ENCODE measurements at places on chromosomes 7 and 10.

DNA sequence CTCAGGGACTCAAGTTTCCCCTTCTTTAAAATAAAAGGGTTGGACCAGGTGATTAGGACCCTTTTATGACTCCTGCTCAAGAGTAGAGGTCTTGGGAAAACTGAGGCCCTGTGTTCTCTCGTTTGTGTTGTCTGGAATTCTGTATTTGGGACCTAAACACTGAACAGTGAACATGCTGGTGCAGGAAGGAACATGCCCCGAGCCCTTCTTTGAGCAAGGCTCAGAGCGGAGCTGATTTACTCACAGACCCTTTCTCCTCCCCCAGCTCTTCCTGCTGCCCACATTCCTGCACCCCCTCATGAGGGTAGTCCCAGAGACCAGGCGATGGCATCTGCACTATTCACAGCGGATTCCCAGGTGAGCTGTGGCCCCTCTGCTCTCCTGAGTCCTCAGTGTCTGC is 14.2 kb downstream of the ZKSCAN1 start:
- DNase-seq: no peak

- DNase-seq: no peak
Observed at GRCh38 chr7:133268355-133268754, 15.5 kb downstream of the EXOC4 start.

DNA sequence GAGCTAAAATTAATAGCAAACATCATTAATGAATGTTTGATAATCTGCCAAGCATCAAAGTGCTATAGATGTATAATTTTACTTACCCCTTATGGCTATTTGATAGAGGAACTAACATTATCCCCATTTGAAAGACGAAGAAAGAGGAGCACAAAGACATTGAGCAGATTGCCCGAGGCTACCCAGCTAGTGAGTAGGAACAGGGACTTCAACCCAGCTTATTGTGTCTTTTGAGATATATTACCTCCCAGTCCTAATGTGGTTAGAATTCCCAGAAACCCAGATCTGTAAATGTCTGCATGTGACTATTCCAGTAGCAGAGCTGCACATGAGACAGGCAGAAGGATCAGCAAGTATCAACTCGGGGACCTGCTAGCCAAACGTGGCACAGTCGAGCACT is 160.1 kb upstream of the AOAH start:
- no peak for DNase-seq

DNA sequence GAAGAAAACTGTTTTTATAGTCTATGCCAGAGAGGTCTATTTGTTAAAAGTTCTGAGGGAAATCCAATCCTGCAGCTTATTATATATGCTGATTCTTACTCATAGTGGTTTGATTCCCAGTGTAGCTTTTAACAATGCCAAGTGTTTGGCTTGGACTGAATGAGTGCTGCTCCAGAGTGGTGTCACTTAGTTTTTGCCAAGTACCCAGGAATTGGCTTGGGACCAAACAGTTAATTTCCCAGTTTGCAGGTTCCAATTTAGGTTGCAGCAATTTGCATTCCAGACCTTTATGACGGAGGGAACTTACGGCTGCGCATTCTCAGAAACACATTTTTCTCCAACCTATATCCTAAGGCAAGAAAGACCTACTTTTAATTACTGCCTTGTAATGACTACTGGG is 32.4 kb downstream of the NSUN6 start:
- DNase-seq: no peak

- no peak for DNase-seq
Observed at GRCh38 chr7:30989008-30989823, 25.5 kb downstream of the GHRHR start.

- DNase-seq: no peak
Observed at GRCh38 chr10:23047201-23048050, 48.0 kb upstream of the MSRB2 start.

Measured in left ventricle myocardium inferior (tissue), 1 donor.